ENCODE measurements at places on chromosomes 6 and 20.

- peak; percentile 81 for DNase-seq
Measured at GRCh38 chr6:154932515-154933027, 62.5 kb upstream of the TIAM2 start.

DNA sequence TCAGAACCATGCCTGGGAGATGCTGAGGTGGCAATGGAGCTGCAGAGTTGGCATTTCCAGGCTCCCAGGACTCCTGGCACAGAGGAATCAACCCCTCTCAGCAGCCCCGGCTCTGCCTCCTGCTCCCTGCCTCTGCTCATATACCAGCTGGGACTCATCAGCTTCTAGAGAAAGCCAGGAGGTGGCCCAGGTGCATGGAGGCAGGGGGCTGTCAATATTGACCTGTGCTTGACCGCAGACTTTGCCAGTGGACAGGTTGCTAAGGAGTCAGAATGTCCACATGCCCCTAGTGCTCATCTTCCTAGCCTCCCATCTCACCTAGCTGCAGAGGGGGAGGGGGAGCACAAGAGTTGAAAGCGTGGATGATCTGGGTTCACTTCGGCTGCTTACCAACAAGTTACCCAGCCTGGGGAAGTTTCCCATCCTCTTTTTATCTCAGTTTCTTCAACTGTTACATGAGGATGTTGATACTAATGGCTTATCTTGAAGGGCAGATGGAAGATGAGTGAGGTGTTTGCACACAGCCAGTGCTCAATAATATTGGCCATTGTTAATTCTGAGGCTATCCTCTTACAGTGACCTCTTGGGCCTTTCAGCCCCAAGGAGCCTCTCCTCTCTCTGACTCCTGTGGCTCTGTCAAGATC lies 9.2 kb upstream of the SCRT2 start:
- DNase-seq = no peak

- no peak for DNase-seq
Measured at GRCh38 chr6:150996968-150997367, 131.5 kb downstream of the MTHFD1L start.

- peak; percentile 99 for DNase-seq
Measured at GRCh38 chr20:17569616-17570346, at the start of gene DSTN. DSTN (plus strand) TSS chr20:17570075; CDS start chr20:17570209, 134 bp downstream.

GRCh38 chr6:160163425-160163824 lies 41.8 kb downstream of the SLC22A1 start:
- no peak for DNase-seq

GRCh38 chr6:340991-341827 lies 48.9 kb downstream of the DUSP22 start:
- DNase-seq = peak; percentile 21

All from astrocyte of the hippocampus (primary cell).